ENCODE measurements at places on chromosomes 16 and 17.

GRCh38 chr17:38587203-38587602 is 18.5 kb downstream of the SRCIN1 start:
- no peak for DNase-seq

DNA sequence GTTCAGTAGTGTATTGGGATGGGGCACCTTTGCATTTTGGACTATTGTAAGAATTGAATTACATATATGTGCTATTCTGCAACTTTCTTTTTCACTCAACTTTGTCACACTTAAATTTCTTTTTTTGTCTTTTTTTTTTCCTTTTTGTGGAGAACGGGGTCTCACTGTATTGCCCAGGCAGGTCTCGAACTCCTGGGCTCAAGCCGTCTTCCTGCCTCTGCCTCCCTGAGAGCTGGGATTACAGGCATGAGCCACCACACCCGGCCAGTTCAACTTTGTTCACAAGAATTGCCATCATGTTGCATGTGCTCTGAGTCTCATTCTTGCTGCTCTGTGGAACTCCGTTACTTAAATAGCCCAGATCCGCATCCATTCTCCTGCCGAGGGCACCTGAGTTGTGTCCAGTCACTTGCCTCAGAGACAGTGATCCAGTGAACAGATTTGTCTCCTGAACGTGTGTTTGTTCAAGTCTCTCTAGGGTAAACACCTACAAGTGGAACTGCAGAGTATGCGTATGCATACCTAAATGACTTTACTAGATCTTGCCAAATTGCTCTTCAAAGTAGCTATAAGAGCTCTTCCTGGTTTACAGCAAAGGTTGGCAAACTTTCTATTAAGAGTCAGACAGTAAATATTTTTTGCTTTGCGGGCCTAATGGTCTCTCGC is 3.4 kb upstream of the SLC38A10 start:
- no peak for DNase-seq

- DNase-seq = no peak
Measured at GRCh38 chr16:9595393-9595792, 503.9 kb downstream of the HAPSTR1 start.

DNA sequence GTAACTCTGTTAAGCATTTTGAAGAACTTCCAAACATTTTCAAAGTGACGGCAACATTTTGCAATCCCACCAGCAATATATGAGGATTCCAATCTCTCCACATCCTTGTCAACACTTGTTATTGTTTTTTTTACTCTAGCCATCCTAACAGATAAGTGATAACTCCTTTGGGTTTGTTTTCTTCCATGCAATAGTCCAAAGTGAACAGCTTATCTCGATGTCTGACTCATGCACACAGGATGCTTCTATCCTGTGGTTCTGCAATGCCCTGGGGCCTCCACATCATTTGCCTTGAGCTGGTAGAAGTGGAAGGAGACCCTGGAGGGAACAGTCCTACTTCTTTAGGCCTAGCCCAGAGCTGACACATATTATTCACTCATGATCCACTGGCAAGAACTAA is 13.0 kb downstream of the TLE7 start:
- DNase-seq = no peak

- DNase-seq = no peak
Measured at GRCh38 chr17:37247825-37248224, 128.0 kb upstream of the C17orf78 start.

GRCh38 chr17:8339540-8339939 is at the start of gene ODF4:
ODF4 (plus strand) TSS chr17:8339840; CDS start chr17:8340052, 212 bp downstream.
- DNase-seq = no peak

DNA sequence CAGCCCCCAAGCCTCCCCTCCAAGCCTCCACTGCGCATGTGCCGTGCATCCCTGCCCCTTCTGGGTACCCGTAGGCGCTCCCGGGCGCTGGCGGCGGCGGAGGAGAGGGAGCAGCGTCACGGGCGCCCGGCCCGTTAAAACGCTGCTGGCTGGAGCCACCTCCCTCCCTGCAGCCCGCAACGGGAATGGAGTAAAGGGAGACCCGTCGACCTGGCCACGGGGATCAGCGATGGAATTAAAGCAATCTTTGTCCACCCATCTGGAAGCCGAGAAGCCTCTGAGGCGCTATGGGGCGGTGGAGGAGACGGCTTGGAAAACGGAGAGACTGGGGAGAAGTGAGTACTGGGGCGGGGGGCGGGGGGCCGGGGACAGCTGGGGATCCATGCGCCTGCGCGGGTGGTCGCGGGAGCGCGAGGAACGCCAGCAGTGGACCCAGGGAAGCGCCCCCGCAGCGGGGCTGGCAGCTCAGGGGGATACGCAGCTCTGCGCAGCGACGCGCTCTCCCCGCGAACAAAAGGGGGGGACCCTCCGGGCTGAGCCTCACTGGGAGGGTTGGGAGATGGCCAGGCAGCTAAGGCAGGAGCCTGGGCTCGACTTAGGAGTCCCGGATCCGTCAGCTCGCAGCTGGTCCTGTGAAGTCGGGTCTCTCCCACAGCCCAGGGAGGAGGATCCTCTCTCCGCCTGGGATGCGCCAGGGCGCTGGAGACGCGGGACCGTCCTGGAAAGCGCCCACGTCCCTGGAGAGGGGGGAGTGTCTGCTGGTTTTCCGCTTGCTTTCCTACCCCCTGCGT is at the start of gene BMERB1:
TSS of gene BMERB1 (plus strand) at position 164 of the 791 bp plus-strand sequence. CDS start at position 230, 66 bp downstream.
- DNase-seq = peak; percentile 40

DNA sequence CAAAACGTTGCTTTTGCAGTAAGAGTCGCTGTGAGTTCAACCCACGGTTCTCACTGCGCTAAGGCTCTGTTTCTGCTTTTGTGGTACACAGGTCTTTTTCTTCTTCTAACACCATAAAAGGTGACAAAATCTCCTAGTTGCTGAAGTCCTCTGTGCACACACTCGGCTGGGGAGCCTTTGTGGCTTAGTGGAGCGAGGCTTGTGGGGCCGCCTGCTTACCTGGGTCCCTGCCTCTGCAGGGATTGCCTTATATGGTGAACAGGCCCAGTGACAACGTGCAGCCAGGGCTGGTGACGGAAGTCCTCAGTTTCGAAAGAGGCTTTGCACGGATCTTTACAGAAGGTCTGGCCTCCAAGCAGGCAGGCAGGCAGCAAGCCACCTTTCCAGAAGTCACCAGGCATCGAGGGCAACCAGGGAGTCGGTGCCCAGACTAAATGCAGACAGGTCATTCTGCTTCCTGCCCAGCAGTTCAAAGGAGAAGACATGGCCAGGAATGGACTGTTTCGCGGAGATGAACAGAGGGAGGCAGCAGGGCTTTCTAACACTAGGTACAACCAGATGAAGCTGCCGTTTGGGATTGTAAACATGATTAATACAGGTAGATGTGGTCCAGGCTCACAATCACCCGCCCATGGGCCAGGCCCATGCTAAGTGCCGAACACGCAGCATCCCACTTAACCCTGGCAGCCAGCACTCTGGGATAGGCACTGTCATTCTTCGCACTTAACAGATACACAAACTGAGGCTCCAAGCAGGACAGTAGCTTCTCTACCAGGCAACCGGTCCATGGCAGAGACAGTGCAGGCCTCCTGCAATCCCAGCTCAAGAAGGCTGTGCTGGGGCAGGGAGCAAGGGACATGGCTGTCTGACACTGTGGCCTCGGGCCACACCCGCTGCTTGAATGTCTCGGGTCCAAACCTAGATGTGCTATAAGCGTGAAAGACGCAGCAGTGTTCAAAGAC is 10.7 kb upstream of the MEAK7 start:
- DNase-seq = no peak

DNA sequence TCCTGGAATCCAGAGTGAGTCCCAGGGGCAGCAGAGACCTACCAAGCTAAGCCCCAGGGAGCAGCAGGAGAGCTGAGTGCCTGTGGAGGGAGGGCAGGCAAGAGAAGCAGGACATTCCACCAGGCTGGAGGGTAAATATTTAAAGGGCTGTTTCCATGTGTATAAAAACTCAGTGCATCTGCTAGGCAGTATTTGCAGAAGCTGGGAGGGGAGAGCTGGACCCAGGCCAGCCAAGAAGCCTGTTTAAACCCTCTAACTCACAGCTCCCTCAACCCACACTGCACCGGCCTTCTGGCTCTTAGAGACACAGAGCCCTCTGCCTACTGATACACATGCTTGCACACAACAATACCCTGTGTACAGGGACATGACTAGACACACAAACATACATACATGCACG is 22.5 kb upstream of the TMEM132E start:
- no peak for DNase-seq

- DNase-seq = peak; percentile 45
Measured at GRCh38 chr16:63361032-63361624, 1324.9 kb upstream of the CDH8 start.

DNA sequence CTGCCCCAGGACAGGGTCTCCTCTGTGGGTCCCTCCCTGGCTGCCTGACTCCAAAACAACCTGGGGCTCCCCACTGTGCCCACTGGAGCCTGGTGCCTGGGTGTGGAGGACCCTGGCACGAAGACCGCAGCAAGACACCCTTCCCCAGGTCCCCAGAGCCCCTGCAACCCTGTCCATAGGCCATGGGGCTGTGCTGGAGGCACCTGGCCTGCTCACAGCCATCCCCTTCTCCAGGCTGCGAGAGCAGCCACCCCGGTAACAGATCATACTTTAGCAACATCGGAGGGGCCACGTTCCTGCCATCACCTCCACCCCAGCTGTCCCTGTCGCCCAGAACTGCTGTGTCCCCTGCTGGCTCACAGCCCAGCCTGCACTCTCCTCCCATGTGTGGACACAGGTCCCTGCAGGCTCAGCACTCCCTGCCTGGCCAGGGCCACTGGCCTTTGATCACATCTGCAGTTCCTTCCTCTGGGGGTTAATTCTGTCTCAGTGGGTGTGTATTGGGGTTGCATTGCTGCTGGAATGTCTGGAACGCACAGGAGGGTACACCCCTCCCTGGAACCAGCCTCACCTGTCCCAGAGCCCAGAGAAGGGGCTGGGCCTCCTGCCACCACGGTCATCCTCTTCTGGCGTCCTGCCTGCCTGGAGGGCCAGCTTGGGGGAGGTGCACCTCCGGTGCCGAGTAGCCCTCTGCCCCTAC is 12.2 kb downstream of the PPL start:
- DNase-seq = no peak

GRCh38 chr17:19714542-19715411 is 1.6 kb downstream of the SLC47A2 start:
- no peak for DNase-seq

DNA sequence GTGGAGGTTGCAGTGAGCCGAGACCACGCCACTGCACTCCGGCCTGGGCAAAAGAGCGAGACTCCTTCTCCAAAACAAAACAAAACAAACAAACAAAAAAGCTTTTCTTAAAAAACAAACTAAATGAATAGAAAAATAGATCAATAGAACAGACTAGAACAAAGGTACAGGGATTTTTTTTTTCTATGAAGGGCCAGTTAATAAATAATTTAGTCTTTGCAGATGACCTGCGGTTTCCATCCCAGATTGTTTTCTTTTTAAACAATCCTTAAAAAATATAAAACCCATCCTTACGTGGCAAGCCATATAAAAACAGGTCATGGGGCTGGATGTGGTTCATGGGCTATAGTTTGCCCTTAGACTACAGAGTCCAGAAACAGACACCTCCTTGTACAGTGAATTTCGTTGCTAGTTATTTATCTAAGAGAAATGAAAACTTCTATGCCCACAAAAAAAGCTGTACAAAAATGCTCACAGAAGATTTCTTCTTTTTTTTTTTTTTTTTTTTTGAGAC is 45.4 kb downstream of the CREBBP start:
- no peak for DNase-seq

- no peak for DNase-seq
Measured at GRCh38 chr17:80260069-80260535, 550 bp upstream of the RNF213 start.

- no peak for DNase-seq
Measured at GRCh38 chr17:27596566-27597187, 34.3 kb upstream of the LGALS9 start.

GRCh38 chr16:53091466-53092211 is 36.8 kb downstream of the CHD9 start:
- DNase-seq = peak; percentile 93

- DNase-seq = no peak
Measured at GRCh38 chr16:71846431-71846830, 655 bp downstream of the ATXN1L start.

DNA sequence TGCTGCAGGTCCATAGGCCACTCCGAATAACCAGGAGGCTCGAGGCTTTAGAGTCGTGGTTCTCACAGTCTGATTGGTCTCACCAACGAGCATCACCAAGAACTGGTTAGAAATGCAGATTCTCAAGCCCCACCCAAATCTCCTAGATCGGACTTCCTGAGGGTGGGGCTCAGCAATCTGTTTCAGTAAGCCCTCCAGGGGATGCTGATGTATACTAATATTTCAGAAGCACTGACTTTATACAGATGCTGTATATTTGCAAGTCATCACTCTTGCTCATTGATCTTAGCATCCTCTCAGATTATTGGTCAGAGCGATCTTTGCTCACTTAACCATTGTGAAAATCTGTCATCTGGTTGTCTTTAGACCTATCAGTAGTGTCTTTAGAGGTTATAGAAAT is 4.4 kb upstream of the VAC14 start:
- no peak for DNase-seq

- no peak for DNase-seq
Measured at GRCh38 chr16:17238285-17239028, 232.3 kb downstream of the XYLT1 start.

DNA sequence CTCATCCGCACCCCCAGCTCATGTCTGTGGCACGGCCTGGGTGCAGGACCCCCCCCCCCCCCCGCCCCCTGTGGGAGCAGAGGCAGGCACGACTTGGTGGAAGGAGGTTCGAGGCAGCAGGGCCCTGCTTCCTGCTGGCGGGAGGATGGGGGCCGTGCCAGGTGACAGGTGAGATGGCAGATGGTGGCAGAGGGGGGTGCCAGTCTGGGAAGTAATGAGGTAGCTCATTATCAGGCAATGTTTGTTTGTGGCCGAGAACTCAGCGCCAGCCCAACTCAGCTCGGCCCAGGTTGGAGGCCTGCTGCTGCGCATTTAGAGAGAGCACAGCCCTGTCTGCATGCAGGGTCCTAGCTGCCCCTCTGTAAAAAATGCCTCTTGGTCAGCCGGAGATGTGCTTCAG is 40.1 kb upstream of the JPH3 start:
- no peak for DNase-seq

DNA sequence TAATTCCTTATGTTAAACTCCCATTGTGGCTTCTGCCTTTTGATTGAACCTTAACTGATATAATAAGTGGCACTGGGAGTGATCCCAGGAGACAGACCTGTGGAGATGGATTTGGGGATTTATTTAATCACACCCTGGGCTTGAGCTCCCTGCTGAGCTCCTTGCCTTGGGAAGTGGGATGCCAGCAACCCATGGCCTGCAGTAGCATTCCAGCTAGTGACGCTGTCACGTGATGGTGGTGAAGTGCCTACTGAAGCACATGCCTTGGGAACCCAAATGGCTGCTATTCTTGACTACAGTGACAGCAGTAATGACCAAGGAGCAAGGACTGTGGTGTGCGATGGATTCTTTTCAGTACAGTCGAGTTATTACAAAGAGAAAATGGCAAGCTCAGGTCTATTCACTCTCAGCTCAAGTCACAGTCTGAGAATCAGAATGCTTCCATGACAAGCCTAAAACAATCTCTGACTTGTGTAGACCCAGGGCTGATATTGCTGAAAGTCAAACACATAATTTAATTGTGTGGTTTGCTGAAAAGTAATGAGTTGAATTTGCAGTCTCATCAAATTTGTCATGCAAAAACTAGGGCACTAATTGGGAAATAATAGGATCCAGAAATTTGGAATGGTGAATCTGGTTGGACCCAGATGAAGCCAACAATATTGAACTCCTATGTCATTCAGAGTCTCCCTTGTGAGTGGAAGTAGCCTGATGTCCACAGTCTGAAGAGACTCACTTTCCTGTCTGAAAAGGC is 47.1 kb downstream of the BCL7C start:
- DNase-seq = no peak

Measured in NCI-H446 treated with DMSO at 0.1 percent for 48 hours (cell line).